Kidney capillary endothelial cell (primary cell): ENCODE measurements at places on chromosomes 5 and 9.

- no peak for DNase-seq
Measured at GRCh38 chr9:134643222-134643671, 1.6 kb downstream of the COL5A1 start.

GRCh38 chr5:111972548-111972947 lies 215.6 kb upstream of the NREP start:
- DNase-seq = no peak

DNA sequence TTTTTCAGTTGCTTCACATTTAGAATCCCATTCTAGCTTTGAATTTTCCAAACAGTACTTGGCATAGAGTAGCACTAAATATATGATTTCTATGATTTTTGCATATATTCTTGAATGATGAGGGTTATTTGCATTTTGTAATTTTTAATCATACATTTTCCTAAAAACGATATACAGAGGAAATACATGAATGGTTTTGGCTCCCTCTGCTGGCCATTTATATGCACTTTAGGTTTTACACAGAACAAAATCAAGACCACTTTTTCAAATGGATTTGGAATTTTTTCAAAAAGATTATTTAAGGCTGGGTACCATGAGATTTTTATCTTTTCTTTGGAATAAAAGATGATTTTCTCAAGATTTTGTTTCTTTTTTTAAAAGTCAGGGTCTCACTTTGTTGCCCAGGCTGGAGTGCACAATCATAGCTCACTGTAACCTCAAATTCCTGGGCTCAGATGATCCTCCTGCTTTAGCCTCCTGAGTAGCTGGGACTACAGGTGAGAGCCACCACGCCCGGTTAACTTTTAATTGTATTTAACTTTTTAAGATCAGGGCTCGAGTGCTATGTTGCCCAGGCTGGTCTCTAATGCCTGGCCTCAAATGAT lies 16.7 kb upstream of the COMMD10 start:
- peak; percentile 55 for DNase-seq

DNA sequence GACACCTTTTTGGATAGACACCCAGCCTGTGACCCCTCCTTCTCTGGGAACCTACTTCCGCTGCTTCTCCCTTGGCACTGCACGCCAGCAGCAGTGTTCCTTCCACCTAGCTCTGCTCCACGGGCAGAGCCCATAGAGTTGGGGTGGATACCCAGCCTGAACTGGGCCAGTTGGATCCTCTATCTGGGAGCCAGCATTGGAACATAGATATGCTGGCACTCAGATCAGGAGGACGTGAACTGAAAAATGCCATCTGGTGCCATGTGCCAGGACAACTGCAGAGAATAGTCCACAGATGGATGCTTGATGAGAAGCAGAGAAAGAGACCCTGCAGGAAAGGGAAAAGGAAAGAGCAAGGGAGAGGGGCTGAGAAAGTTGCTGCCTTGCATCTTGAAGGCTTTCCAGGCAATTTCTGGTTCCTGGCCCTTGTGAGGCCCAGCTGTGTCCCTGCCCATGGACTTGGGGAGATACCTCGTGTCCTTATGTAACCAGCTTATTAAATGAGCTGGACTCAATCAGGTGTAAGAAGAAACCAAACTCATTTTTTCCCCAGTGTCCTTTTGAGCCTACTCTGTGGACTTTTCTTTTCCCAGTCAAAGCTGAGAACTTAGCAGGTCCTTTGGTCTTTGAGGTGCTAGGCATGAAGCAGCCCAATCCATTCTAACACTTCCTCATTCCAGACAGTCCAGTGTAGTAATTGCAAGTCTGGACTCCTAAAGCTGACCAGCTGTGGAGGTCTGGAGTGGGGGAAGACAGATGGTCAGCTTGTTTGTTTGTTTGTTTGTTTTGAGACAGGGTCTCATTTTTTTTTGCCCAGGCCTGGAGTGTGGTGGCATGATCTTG lies 39.1 kb downstream of the ANGPTL2 start:
- no peak for DNase-seq

- no peak for DNase-seq
Measured at GRCh38 chr5:157708866-157709265, 22.4 kb upstream of the THG1L start.

- DNase-seq = no peak
Measured at GRCh38 chr9:130461218-130461630, 16.5 kb downstream of the ASS1 start.

- DNase-seq = no peak
Measured at GRCh38 chr9:68431307-68431706, 74.9 kb downstream of the PGM5 start.

DNA sequence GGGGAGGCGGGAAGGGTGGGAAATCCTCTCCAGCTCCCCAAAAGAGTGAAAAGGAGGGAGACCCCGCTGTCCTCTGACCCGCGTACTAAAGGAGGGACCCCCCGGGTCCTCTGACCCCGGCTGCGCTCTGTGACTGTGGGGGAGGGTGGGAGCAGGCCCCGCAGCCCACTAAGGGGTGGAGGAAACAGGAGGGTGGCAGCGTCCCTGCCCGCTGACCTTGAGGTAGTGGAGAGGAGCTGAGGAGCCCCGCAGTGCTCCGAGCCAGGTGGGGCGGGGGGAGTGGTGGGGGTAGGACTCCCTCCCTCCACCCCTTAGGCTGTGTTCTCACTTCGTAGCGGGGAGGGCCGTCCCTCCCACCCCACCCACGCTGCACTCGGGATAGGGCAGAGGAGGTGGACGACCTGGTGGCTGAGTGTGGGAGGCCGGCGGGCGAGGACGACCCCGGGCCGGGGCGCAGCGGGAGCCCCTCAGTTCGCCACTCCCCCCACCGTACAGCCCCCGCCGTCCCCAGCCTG lies 449 bp upstream of the ADCY2 start:
- no peak for DNase-seq

- no peak for DNase-seq
Measured at GRCh38 chr5:68795190-68795589, 298.6 kb upstream of the SLC30A5 start.

- DNase-seq = no peak
Measured at GRCh38 chr5:152372875-152373274, 32.2 kb downstream of the NMUR2 start.

GRCh38 chr5:172678902-172679301 lies 37.8 kb downstream of the NEURL1B start:
- DNase-seq = no peak

DNA sequence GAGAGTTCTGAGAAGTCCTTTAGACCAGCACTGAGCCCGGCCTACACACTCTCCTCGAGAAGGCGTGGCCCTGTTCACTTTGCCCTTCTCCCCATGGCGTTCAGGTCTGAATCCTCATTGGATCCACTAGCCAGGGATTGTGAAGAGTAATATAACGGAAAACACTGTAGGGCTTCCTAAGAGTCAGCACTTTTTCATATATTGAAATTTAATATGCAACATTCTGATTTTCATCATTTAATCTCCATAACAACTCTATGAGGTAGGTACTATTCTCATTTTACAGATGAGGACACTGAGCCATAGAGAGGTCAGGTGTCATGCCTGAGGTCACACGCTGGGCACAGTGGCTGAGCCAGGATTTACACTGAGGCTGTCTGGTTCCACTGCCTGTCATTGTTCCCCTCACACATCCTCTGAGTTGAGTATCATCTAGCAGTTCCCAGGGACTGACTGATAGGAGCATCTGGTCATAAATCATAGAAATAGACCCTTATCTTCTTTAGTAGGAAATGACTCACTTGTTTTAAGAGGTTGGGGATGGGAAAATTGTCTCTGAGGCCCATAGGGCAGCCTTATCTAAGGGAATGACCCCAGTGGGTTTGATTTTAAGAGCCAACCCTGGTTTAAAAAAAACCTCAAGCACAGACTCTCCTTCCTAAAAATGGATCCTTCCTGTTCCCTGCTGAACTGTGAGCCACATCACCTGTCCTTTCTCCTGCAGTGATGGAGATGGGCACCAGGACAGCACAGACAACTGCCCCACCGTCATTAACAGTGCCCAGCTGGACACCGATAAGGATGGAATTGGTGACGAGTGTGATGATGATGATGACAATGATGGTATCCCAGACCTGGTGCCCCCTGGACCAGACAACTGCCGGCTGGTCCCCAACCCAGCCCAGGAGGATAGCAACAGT lies 41.2 kb downstream of the THBS4 start:
- no peak for DNase-seq

DNA sequence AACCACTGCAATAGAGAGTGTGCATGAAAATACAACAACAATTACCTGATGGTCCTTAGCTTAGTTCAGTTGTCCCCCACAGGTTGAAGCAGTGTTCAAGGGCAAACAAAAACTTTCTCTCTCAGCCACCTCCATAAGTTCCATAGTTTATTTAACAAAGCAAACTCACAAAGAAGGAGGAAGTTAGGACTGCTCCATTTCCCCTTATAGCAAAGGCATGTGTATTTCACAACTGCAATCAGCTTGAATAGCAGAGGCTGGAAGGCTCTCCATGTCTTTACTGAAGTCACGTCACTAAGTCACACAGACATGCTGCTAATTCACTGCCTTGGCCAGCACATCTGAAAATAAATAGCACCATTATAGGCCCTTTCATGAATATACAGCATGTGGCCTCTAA lies 43.3 kb downstream of the DOCK8 start:
- DNase-seq = no peak

DNA sequence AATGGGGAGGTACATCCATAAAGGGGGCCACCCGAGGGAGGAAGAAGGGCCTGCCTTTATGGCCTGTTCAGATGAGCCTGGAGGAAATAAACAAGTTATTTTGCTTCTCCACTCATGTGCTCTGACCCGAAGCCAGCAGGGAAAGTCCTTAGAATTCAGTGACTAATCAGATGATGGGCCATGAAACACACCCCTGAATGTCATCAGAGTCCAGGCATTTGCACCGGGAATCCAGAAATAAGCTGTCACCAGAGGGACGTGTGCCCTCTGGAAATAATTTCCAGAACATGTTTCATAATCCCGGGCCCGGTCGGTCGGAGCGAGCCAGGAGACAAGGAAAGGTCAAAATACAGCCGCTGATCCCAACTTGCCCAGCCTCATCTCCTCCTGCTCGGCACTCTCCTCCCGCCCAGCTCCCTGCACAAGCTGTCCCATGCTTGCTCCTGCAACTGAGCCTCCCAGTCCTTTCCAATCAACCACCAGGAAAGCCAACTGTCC lies 73.6 kb upstream of the ZNF622 start:
- no peak for DNase-seq

DNA sequence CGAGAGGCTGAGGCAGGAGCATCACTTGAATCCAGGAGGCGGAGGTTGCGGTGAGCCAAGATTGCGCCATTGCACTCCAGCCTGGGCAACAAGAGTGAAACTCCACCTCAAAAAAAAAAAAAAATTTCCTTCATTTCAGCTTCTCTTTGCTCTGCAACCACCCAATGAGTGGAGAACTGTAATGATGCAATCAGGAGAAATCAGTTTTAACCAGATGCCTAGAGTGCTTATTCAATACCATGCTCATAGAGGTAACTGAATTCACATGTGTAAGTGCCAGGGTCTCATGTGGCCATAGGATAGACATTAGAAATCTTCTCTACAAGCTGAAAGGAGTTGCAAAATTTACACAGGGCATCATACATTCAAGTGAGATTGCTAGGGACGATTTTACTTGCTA lies 70.6 kb downstream of the HMHB1 start:
- DNase-seq = no peak

- DNase-seq = no peak
Measured at GRCh38 chr5:73205305-73205704, 32.3 kb downstream of the TMEM174 start.

- DNase-seq = no peak
Measured at GRCh38 chr9:129311643-129312042, 133.6 kb upstream of the IER5L start.

- no peak for DNase-seq
Measured at GRCh38 chr5:76469656-76470290, 66.7 kb downstream of the IQGAP2 start.

GRCh38 chr9:16752601-16753000 lies 117.9 kb downstream of the BNC2 start:
- no peak for DNase-seq

- DNase-seq = no peak
Measured at GRCh38 chr9:109775516-109775915, 4.5 kb upstream of the PALM2AKAP2 start.

GRCh38 chr5:150489360-150490295 lies 18.3 kb upstream of the NDST1 start:
- DNase-seq = no peak

GRCh38 chr9:135830496-135830895 lies 76.8 kb downstream of the CAMSAP1 start:
- DNase-seq = no peak

- no peak for DNase-seq
Measured at GRCh38 chr5:133865113-133865512, 103.3 kb downstream of the C5orf15 start.

- DNase-seq = no peak
Measured at GRCh38 chr5:133220851-133221674, 169.2 kb downstream of the HSPA4 start.

DNA sequence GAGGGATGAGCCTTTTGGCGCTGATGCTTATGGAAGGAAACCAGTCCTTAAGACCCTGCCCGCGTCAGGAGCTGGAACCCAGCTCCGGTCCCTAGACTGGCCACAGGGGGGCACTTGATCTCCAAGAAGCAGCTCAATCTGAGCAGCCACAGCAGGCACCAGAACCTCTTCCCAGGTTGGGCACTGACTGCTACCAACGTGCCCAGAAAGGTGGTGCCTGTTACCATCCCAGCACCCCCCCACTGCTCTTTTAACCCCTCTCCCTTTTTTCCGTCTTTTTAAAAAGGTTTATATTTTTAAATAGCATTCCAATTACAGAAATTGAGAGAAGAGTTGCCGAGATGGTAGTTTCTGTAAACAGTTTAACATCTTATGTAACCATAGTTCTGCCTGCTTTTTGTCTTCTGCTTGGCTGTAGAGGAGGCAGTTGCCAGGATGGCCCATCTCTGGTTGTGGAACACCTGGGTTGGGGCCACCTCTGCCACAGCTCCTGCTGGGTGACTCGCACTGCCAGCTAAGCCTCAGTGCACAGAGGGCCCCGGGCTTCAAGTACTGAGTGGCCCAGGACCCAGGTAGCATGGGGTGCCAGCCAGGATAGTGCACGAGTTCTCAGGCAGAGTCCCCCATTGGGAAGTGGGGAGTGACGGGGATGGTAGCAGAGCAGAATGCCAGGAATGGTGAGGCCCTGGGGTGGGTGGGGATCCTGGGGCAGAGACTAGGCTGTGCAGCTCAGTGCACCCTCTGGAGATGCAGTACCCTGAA lies 62.8 kb downstream of the PFDN1 start:
- DNase-seq = peak; percentile 61

DNA sequence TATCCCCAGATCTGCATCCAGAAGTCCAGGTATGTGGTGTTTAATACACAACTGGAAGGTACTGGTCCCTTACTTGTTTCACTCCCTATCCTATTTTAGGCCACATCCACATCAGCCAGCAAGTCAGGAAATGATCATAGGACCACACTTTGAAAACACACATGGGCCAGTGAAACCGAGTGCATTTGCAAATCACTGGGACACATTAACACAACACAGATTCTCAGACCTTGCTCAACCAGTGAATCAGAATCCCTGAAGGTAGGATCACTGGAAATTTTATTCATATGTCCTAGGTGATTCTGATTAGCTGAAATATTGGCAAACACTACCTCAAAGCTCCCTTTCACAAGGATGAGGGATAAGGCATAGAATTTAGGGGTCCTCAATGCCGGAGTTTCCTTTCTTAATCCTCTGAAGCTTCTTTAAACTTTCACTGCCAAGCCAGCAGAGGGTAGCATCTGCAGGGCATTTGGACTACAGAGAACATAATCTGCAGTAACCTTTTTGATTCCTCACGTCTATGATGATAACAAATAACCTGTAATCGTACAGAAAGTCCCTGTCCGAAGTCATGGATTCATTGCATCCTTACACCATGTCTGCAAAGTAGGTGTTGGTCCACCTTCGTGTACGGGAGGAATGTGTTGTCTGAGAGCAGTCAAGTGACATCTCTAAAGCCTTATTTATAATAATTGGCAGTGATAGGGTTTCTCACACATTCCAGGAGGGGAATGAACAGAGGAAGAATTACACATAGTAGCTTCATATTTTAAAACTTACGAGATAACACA lies 11.0 kb upstream of the ABLIM3 start:
- no peak for DNase-seq
